ENCODE measurements at places on chromosomes 2 and 18.

DNA sequence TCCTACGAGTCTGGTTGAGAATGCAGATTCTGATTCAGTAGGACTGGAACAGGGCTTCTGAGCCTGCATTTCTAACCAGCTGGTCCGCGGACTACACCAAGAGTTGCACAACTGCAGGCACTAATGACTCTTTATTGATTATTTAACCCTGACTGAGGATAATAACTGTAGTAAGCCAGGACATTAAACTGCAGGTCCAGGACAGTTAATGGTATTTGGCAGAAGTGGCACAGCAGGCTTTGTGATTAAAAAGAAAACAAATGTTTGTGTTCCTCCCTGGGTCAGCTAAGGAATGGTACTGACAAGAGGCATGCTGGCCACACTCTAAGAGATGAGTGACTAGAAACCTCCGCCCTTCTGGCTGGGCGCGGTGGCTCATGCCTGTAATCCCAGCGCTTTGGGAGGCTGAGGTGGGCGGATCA, 59.4 kb downstream of the ALPK2 start:
- no peak for DNase-seq

- DNase-seq, result no peak
Observed at GRCh38 chr2:172452845-172453244, 25.5 kb downstream of the ITGA6 start.

DNA sequence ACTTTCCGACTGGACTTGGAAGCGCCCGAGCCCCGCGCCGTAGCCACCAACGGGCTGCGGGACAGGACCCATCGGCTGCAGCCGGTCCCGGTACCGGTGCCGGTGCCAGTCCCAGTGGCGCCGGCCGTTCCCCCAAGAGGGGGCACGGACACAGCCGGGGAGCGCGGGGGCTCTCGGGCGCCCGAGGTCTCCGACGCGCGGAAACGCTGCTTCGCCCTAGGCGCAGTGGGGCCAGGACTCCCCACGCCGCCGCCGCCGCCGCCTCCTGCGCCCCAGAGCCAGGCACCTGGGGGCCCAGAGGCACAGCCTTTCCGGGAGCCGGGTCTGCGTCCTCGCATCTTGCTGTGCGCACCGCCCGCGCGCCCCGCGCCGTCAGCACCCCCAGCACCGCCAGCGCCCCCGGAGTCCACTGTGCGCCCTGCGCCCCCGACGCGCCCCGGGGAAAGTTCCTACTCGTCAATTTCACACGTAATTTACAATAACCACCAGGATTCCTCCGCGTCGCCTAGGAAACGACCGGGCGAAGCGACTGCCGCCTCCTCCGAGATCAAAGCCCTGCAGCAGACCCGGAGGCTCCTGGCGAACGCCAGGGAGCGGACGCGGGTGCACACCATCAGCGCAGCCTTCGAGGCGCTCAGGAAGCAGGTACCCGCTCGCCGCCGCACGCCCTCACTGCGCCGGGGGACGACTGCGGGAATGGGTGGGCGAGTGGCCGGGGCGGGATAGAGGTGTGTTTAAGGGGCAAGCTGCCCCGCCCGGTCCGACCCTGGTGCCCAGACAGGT, 713 bp downstream of the ATOH8 start:
- DNase-seq, result no peak

GRCh38 chr2:5495586-5495985, 196.6 kb upstream of the SOX11 start:
- no peak for DNase-seq

- DNase-seq, result no peak
Observed at GRCh38 chr2:185142677-185143076, 544.3 kb downstream of the ZNF804A start.

- peak; percentile 26 for DNase-seq
Observed at GRCh38 chr2:42859006-42859552, 66.7 kb upstream of the HAAO start.
